ENCODE measurements at places on chromosomes 12 and 14.

GRCh38 chr12:65392491-65392890 is 114.0 kb downstream of the MSRB3 start:
- no peak for DNase-seq

DNA sequence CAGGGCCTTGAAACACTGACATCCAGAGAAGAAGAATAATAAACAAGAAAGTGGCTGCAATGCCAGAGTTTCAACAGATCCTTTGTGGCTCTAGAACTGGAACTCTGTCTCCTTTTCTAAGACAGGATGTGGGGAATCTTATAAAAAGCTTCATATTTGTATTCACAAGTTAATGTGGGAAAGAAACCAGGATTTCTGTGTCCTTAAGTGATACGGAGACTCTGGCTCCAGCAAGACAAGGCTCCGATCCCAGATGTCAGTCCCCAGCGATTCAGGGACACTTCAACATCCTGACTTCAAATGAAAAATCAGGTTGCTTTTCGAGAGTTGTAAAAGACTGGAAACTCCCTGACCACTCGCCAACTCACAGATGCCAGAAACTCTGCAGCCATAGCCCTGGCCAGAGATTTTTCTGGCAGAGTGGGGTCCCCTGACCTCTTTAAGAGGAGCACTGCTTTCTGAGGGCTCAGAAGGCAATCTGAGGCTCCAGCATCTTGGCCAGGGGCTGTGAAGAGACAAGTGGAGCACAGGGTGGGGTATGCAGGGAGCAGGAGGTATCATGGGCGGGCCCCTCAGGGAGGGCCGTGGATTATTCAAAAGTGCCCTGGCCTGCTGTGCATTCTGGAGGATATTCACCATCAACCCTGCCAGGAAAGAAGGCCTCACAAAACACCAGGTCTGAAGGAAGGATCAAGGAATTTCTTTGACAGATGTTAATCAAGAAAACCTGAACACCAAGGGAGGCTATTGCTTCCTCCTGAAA is 53.3 kb downstream of the TMX1 start:
- DNase-seq, result peak; percentile 61

- DNase-seq, result no peak
Measured at GRCh38 chr12:28158353-28158752, 31.9 kb upstream of the CCDC91 start.

DNA sequence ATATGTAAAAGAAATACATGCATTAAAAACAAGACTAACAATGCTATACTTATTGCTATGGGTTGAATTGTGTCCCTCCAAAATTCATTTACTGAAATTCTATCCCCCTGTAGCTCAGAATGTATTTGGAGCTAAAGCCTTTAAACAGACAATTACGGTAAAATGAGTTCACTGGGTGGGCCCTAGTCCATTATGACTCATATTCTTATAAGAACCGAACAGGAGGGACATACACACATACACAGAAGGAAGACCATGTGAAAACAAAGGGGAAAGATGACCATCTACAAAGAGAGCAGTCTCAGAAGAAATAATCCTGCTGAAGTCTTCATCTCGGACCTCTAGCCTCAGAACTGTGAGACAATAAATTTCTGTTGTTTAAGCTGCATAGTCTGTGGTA is 77.1 kb upstream of the ANKS1B start:
- DNase-seq, result no peak

DNA sequence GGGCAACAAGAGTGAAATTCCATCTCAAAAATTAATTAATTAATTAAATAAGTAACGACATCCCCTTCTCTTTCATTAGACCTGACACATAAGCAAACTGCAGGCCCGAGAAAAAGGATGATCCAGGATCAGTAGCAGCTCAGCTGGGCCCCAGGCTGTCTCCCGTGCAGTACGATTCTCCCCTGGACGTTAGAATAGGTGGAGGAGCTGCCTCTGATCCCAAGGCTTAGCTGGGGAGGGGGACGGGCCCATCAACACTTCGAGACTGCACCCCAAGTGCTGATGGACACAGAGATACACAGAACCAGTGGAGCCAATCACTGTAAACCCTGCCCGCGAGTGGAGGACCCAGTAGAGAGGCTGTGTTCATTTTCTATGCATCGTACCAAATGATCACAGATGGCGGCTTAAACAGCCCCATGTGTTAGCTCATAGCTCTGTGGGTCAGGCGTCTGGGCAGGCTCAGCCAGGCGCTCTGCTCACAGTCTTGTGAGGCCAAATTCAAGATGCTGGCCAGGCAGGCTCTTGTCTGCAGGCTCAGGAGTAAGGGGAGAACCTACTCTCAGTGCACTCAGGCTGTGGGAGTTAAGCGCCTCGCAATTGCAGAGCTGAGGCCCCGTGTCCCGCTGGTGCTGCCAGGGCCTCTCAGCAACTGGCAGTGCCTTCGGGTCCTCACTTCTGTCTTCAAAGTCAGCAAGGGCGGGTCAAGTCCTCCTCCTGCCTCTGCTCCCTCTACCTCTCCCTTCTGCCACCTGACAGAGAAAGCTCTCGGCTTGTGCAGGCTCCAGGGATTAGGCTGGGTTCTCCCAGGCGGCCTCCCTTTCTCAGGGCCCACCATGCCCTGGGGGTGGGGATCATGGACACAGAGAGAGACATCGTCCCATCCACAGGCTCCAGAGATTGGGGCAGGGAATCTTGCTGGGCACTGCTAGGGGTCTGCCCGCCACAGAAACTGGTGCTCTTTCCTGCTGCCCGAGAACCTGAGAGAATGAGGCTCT is 26.4 kb downstream of the RIMBP2 start:
- no peak for DNase-seq

- no peak for DNase-seq
Measured at GRCh38 chr14:96826818-96827217, 29.6 kb downstream of the VRK1 start.

DNA sequence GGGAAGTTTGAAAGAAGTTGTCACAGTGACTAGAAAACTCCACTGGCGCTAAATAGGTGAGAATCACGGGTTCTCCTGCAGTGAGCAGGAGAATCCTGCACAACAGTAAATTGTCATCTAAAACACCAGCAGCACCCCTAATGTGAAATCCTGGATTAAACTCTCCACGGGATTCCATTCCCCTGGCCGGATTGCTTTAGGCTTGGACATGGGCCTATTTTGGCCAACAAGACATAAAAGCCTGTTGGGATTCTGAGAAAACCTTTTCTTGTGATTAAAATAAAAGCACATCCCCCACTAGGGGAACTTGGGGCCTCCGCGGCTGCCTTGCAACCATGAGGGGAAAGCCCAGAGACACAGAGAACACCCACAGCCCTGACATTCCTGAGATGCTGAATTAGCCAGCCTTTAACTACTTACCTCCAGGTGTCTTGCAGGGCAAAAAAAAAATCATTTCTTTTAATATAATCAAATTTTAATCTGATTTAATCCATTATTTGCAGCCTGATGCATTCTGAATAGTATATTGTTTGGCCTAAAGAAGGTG is 21.0 kb upstream of the TSPAN11 start:
- no peak for DNase-seq

DNA sequence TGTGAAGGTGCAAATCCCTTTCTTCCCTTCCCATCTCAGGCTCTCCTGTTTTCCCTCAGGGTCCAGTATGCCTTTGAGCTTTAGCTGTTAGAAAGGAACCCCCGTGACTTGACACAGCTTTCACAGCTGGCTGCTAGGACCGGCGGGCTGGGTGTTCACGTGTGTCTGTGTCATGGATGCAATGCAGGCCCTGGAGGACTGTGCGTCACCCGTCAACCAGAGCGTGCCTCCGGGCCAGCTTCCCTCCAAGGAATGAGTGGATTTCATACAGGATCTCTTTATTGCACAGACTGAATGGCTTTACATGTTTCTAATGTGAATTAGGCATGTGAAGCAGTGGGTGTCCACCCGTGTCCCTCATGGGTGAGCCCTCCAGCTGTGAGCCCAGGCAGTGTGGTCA is 77.4 kb downstream of the AACS start:
- no peak for DNase-seq

DNA sequence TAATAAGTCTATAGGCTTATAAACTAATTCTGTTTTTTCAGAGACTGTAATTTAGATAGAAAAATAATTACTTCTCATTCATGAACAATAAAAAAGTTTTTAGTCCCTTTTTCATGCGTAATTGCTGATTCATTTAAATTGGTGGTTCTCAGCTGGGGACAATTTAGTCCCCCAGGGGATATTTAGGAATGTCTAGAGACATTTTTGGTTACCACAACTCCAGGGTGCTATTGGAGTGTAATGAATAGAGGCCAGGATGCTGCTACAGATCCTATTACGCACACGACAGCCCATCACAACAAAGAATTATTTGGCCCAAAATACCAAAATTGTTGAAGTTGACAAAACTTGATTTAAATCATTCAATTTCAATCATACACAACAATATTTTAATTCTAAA is 22.8 kb upstream of the VCPKMT start:
- no peak for DNase-seq

DNA sequence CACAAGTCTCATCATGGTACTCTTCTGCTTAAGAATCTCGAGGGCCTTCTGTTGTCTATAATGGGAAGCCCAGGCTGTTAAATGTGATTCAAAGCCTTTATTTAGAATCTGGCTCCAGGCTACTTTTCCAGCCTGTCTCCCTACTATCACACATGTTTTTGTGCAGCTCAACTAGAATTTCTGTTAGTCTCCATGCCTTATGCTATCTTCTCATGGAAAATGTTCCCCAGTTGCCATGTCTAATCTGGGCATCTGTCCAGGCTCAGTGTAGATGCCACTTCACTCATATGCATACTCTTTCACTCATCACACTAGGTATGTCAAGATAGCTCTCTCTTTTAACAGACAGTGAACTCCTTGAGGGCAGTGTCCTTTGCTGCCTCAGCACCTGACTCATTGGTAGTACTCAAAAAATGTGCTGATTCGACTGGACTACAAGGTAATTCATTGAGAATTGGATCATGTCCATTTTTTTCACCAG is 145.3 kb downstream of the TTLL5 start:
- no peak for DNase-seq

DNA sequence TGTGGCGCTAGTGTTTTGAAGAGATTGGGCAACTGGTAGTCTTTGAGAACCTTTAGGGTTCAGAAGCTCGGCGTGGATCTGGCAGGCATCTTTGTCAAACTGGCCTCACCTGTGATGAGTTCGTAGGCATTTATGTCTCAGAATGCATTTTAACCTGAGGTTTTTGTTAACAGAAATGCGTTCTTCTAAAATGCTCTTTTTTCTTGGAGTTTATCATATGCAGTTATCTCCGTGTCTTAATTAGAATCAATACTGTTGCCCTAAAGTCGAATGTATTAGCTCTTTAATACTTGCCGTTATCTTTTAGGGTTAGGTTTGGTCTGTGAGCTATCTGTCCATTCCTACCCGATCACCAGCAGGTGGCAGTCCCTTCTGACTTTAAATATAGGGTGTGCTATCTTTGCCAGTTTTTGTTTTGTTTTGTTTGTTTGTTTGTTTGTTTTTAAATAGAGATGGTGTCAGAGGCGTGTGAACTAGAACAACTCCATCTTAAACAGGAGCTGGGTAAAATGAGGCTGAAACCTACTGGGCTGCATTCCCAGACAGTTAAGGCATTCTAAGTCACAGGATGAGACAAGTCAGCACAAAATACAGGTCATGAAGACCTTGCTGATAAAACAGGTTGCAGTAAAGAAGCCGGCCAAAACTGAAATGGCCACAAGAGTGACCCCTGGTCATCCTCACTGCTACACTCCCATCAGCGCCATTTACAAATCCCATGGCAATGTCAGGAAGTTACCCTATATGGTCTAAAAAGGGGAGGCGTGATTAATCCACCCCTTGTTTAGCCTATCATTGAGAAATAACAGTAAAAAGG is 1.4 kb downstream of the ATF1 start:
- no peak for DNase-seq

- no peak for DNase-seq
Measured at GRCh38 chr12:53207042-53207441, at the start of gene ITGB7. Gene ITGB7 (minus strand): TSS chr12:53207251. CDS start chr12:53200443, 6,808 bp downstream.

DNA sequence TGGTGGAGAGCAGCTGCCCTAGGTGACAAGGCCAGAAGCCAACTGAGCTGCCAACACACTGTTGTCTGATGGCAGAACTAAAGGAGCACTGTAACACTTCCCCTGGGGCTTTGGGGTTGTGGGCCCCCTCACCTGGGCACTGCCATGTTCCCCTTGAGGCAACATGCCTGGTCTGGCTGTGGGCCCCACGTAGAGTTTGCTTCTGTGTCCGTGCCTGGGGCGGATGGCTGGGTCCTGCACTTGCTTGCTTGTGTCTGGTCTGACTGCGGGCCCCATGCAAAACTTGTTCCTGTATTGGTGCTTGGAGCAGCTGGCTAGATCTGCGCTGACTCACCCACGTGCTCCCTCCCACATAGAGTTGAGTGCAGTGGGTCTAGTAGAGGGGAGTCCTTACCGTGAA is 78.4 kb downstream of the MNAT1 start:
- DNase-seq, result no peak

GRCh38 chr12:75977590-75977951 is 54.0 kb downstream of the PHLDA1 start:
- DNase-seq, result no peak

Measured in left ventricle myocardium inferior (tissue), 1 donor.